ENCODE measurements at places on chromosomes 1 and 21.
A peak's percentile ranks its signal among the peaks of the same experiment; 100 is the strongest.

DNA sequence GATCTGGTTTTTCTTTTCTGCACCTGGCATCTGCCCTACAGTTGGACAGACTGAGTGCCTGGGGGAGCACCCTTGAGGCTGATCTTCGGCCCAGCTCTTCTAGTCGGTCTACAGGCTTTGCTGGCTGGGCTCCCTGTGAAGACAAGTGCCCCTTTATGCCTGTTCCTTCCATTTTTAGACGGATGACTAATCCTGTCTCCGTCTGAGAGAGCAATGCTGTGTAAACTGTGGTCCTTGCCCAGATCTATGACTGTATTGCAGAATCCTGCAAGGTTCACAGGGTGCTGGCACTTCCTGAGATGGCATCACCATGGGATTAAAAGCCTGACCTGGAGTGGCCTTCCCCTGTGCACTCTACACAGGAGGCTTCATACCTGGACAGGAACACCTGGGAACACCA is 47.6 kb upstream of the SAMD13 start:
- peak; percentile 82 for DNase-seq

- no peak for DNase-seq
These were observed 225.9 kb downstream of the RERE start for GRCh38 chr1:8591569-8591968.

GRCh38 chr1:47262787-47263413 is 30.9 kb upstream of the TAL1 start:
- DNase-seq: peak; percentile 67

- DNase-seq: no peak
These were observed 63.3 kb upstream of the RNF11 start for GRCh38 chr1:51172811-51173210.

GRCh38 chr1:182229921-182230491 is 161.6 kb downstream of the GLUL start:
- DNase-seq: no peak

DNA sequence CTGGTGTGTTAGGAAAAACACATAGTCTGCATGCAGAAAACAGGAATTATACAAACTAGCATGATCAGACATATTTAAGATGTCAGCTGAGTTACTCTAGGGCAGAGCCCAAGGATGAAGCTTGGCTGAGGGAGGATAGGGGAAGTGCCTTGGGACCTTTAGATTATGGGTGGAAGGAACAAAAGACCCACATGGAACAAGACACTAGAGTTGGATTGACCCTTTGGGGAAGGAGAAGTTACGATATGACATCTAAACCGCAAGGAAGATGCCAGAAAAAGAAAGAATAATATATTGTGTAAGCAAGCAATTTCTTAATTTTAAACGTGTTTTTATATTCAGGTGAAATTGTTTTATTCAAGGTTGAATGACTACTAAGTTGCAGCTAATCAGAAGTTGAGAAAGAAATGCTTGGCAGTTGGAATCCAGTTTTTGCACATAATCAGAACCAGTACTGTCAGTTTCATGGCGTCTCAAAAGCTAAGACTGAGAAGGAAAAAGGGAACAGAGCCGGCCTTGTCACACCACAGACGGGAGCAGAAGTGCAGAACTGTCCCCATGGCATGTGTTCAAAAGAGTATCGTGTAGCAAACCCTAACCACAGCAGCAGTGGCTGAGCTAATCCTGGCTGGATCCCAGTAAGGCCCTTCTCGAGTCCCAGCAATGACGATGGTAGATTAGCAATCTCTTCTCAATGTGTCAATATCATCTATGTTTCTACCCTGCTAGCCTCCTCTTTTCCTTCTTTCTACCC is 31.2 kb upstream of the IFNAR2 start:
- peak; percentile 26 for DNase-seq

DNA sequence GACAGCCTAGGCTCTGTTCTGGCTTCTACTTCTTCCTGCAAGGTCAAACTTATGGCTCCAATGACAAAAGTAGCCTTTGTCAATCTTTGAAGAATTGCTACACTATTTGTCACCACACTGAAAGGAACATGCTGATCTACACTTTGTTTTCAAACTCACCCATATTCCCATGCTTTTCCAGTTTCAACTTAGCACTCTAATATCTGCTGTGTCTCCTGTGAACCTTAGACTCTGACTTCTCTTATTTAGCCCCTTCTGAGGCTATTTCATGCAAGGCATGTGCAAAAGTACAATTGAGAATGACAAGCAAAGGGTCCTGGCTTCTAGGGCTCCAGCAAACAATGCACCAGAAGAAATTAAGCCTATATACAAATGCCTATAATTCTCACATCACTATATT is 374.9 kb downstream of the VAV3 start:
- DNase-seq: no peak

DNA sequence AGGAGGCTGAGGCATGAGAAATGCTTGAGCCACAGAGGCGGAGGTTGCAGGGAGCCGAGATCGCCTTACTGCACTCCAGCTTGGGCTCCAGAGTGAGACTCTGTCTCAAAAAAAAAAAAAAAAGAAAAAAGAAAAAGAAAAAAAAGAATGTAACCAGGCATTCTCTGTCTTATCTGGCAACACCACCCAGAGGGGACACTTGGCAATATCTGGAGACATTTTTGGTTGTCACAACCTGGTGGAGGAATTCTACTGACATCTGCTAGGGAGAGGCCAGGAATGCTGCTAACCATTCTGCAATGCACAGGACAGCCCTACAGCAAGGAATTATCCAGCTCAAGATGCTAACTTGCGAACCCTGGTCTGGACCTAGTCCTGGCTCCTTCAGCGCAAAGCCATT is 2.3 kb upstream of the CNR2 start:
- DNase-seq: no peak

DNA sequence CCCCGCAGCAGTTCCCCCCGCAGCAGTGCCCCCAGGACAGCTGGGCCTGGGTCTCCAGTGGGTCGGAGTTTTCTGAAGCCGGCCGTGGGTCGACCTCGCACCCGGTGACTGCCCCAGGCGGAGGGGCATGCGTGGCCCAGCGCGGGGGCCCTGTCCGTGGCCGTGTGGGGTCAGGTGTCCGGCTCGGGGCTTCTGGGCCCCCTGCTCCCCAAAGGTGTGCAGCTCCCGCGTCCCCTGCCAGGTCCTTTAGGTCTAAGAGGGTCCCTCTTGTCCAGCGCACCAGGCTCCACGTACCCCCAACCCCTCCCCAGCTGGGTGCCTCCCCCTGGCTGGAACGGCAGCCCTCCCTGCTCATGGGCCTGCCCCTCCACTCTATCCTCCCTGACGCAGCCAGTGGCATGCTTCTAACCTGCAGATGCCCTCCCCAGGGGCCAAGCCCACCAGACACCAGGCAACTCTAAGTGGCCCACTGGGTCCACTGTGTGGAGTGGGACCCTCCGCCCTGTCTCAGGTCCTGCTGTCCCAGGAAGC is 5.9 kb upstream of the HES4 start:
- DNase-seq: no peak

GRCh38 chr21:34504595-34504994 is 7.4 kb downstream of the KCNE1 start:
- DNase-seq: no peak

GRCh38 chr1:81912383-81912782 is 111.6 kb downstream of the ADGRL2 start:
- DNase-seq: no peak

- DNase-seq: peak; percentile 43
These were observed 204.0 kb downstream of the PLPP3 start for GRCh38 chr1:56375326-56375804.

DNA sequence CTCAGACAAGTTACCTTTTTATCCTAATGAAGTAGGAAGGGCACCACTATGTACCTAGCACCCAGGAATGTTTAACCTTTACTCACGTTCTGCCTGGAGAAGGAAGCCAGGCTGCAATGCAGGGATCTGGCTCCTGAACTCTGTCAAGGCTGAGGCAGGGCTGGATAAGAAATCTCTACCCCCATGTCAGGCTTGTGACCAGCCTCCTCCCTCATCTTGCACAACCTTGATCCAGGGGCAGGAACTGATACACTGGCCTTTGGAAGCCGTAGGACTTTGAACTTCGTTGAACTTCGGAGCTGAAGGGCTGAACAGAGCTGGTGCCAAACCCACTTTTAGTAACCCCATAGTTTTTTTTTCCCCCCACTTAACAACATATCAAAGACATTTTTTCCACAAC is 8.0 kb upstream of the AKR1A1 start:
- DNase-seq: no peak

DNA sequence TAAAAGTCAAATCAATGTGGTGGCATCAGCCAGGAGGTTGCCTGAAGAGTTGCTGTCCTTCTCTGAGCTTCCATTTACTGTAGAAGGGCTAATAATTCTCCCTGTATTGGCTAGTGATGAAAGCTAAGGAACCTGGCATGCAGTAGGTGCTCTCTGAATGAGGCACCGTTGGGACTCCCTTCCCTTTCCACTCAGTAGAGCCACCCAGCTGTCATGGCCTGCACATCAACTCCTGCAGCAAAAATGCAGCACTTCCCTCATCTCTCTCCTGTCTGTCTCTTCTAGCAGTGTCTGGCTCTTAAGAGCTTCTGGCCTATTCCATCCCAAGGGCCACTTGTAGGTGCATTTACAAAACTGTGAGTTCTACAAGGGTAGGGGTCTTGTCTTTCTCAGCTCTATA is 369.0 kb downstream of the MATN1 start:
- no peak for DNase-seq

- no peak for DNase-seq
These were observed 1.9 kb upstream of the IRF2BP2 start for GRCh38 chr1:234611847-234612351.

DNA sequence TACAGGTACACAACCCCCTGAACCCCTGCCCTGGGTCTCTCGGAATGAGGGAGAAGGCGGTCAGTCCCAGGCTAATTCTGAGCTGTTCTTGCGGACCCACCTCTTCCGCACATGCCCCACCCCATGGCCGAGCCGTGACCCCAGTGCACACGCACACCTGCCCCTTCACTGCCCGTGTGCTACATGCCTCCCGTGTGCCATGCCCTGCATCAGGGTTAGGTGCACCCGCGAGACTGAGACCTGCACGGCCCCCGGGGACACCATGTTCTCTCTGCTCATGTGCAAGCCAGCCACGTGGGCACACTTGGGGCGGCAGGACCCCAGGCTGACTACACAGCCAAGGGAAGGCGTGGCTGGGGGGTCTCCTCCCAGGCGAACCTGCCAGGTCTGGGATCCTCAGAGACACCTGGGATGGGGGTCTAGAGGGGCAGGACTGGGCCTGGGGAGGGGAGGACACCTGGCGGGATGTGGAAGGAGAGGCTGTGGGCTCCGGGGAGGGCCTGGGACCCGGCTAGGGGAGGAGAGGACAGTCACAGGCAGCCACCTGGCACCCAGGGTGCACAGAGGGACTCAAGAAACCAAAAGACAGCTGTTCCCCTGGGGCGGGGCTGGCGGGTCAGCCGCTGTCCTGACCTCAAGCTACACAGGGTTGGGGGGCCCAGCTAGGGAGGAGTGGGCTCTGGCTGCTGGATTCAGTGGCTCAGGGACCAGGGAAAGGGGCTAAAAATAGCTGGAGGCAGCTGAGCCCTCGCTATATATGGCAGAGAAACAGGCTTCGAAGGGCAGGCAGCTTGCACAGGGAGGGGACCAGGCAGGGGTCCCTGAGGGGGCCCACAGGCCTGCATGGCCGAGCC is 133.4 kb downstream of the CASZ1 start:
- DNase-seq: no peak

DNA sequence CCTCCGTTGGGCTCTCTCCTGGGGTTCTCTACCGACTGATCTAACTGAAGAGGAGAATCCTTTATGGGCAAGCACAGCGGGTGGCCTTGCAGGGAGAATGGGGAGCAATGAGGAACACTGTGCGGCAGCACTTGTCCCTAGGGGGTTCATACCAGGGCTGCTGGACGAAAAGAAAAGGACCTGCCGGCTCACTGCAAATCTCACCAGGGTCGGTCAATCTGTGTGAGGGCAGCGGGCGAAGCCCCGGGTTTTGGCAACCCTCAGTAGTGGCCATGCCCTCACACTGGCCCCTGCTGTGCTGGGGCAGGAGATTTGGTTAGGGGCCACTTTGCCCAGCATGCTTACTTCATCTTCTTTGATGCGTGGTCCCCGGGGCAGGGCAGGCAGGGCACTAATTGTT is 5.9 kb downstream of the LHX9 start:
- DNase-seq: no peak

DNA sequence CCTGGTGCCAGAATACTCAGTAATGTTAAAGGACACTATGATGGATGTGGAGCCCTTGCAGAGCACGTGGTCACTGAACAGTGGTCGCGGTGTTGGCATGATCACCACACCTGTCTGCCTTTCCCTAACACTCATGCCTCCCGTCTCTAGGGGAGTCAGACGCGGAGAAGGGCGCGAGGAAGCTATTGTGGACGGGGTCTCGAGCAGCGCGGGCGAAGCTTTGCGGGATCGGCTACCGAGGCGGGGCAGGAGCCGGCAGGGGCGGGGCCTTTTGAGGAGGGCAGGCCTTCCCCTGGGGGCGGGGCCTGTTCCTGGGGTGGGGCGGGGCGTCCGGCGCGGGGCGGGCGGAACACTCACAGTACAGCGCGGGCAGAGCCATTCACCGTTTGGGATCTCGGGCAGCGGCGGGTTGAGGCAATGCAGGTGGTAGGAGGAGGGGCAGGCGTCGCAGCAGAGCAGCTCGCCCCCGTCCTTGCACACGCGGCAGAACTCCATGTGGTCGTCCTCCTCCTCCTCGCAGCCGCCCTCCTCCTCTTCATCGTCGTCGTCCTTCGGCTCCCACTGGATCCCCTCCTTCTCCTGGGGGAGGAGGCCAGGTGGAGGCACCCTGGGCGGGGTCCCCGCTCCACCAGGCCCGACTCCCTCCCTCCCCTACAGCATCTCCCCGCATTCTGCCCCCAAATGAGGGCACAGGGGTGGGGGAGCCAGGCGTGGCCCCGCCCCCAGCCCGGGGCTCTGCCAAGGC is 31.5 kb downstream of the CHD5 start:
- no peak for DNase-seq

DNA sequence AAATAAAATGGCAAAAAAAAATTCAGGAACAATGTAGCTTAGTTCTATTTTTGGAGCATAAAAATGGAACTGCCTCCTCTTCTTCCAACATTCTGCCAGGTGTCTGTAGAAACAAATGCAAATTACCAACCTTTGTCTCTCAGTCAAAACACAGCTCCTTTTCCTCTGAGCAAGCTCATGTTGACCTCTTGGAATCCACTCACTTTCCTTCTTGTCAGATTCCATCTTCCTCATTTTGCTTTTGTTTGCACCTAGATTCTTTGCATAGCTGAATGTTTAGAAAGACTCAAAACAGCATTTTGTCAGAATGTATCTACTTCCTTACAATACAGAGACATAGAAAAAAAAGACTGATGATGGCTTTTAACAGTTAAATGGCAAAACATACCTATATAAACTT is 178.2 kb downstream of the ADGRL2 start:
- DNase-seq: peak; percentile 9

DNA sequence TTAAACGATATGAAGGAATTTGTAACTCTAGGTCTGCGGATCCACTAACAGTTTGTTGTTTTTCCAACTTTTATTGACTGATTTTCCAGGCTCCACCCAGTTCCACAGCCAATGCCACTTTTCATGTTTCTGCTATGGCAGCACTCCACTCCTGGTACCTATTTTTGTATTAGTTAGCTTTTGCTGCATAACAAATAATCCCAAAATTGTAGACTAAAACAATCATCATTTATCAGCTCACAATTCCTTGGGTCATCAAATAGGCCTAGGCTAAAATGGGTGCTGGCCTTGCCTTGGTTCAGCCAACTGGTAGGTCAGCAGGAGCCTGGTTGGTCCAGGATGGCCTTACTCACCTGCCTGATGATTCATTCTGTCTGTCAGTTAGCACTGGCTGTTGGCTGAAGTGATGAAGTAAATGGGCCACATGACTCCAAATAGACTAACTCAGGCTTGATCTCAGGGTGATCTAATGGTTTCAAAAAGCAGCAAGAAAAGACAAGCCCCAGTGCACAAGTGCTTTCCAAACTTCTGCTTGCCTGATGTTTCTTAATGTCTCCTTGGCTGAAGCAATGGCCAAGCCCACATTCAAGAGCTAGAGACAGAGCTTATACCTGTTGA is 3.2 kb upstream of the C8B start:
- DNase-seq: no peak

GRCh38 chr1:102032534-102032933 is 35.8 kb upstream of the OLFM3 start:
- DNase-seq: no peak
